ENCODE measurements at places on chromosomes 2 and 18. TPM values are rescaled to one million over a fixed set of nuclear protein-coding genes. Genes with fewer than 3 reads are reported as not detected.

Gene DAPL1
- total RNA-seq, result not detected

Gene CAPN14
- 0.13 TPM for total RNA-seq

Gene TTR
- not detected for total RNA-seq

Gene HAAO
- 7.1 TPM for total RNA-seq

Gene SPAST
- 28.0 TPM for total RNA-seq

Gene DSG2
- 5.4 TPM for total RNA-seq

Gene C2orf78
- total RNA-seq, result not detected

Gene TMEM198
- total RNA-seq, result 1.3 TPM

Gene FAHD2B
- 9.3 TPM for total RNA-seq

Gene KLHL41
- 0.91 TPM for total RNA-seq

Gene DPP10
- not detected for total RNA-seq

Gene ALPG
- total RNA-seq, result not detected
